ENCODE measurements at places on chromosomes 7 and 10. TPM values are rescaled to one million over a fixed set of nuclear protein-coding genes. Genes with fewer than 3 reads are reported as not detected.

LANCL2 gene
- 14.2 TPM for total RNA-seq

CFAP69 gene
- total RNA-seq = 1.6 TPM

WAPL gene
- total RNA-seq = 16.8 TPM

ZNHIT1 gene
- total RNA-seq = 90.9 TPM

All from A549 treated with CpdA at 1 μM for 4 hours (cell line).